HFF-Myc (cell line): ENCODE measurements at places on chromosomes 1 and 21.
A peak's percentile ranks its signal among the peaks of the same experiment; 100 is the strongest.

DNA sequence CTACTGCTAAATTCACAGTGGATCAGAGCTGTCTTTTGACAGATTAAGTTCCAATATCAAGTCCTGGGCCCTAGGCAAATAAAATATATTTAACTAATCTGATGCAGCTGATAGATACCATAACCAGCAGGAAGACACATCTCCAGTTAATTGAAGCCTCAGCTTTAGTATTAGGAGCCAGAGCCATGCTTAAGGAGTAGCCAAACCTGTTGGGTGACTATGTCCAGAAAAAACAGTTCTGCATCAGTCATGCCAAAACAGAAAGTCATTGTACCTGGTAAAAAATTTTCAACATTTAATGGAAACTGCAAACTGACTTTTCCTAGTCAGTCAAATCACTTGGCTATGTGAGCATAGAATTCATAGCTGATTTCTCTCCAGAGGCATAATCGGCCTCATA, 200.5 kb upstream of the RUNX1 start:
- DNase-seq: no peak

GRCh38 chr21:40270047-40270446, 402.8 kb downstream of the PCP4 start:
- no peak for DNase-seq

- peak; percentile 82 for DNase-seq
Observed at GRCh38 chr1:96370757-96371156, 350.8 kb upstream of the PTBP2 start.

DNA sequence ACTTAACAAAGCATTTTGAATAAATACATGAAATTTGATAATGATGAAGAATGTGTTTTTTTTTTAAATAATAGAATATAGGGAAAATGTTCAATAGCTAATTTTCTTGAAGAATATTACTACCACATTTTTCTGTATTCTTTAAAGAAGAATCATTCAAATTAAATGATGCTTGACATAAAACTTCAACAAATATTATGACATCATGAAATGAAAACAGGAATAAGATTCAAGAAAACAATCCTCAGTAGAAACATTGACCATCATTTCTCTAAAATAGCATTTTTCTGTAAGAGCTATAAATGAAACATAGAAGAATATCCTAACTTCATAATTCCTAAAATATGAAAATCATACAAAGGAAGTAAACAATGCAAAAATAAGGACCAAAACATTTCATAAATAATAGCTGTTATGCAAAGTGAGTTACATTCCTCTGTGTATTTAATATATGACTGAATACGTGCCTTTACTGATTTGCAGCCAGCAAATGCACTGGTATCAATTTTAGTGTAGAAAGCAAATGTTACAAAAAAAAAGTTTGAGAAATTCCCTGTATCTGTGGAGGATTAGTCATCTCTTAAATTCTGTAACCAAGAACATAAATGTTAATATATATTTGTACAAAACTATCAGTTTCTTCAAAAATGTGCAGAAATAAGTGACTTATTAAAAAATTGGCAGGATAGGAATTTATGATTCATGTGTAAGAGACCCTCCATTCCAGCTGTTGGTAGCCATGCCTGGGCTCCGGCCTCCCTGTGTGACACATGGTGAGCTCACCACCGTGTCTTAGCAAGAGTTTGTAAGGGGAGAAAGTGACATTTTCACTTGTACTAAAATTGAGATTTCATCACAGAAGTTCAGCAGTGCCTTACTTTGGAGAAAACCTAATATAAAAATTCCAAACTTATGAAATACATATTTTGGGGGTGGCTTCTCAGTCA, 15.0 kb upstream of the PTPN14 start:
- no peak for DNase-seq

GRCh38 chr21:43929217-43929971, 64.4 kb downstream of the AGPAT3 start:
- DNase-seq: no peak

- DNase-seq: no peak
Observed at GRCh38 chr1:14369526-14370213, 228.8 kb upstream of the KAZN start.

DNA sequence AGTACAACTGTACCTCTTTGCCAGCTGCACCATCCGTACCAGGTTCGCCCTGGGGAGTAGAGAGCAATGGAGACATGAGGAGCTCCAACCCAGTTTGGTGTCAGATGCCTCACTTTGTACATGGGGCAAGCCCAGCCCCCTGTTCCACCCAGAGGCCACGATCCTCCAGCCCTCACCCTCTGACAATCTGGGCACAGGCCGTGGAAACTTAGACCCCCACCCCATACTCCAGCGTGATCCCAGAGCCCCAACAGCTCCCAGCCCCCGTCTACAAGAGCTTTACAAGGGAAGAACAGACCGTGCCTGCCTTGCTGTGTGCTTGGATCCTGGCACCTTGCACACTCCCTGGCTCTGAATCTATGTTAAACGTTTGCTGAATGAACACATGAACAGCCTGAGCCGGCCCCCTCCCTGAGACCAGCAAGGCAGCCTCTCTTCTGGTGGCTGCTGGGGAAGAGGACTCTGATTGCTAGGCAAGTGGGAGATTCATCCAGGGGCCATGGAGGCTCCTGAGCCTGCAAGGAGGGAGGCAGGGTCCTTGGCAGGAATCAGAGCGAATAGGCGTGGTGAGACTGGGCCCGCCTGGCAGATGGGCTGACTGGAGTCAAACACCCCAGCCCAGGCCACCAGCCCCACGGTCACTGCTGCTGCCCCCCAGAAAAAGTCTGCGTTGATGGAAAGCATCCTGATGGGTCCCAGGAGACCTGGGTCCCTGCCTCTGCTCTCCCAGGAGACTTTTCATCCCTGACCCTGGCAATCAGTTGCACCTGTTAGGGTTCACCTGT, 12.5 kb upstream of the PEF1 start:
- DNase-seq: no peak

DNA sequence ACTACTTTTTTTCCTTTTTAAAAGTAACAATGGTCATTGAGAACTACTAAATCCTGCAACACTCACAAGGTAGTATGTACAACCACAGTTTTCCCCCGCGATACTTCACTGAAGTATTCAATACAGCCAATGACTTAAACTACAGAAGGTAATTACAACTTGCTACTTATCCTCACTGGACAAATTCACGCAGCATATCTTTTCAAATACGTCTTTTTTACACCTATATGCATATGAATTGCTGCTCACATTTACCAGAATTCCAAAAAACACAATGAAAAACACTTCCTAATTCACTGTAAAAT, 12.4 kb downstream of the NRIP1 start:
- no peak for DNase-seq

DNA sequence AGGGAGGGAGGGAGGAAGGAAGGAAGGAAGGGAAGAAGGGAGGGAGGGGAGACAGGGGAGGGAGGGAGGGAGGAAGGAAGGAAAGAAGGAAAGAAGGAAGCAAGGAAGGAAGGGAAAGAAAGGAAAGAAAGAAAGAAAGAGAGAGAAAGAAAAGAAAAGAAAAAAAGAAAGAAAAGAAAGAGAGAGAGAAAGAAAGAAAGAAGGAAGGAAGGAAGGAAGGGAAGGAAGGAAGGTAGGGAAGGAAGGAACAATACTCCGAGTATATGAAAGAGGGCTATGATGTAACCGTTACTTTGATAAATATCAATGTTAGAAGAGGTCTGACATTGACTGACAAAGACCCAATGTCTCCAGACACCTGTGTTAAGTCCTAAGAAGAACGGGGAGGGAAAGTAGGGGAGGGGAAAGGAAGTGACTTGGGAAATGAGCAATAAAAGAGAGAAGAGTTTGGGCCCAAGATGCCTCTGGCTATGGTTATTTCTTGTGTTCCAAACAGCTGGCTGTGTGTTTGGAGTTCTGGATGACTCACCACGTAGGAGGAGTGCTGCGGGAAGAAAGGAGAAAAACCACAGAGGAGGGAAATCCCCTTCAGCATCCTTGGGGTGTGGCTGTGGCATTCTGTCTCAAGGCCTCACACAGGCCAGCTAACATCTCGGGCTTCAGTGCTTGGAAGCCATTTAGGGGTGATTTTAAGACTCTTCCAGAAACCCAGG, 37.0 kb upstream of the RXRG start:
- DNase-seq: peak; percentile 95

GRCh38 chr21:35195232-35195631, 146.1 kb upstream of the RUNX1 start:
- DNase-seq: no peak

DNA sequence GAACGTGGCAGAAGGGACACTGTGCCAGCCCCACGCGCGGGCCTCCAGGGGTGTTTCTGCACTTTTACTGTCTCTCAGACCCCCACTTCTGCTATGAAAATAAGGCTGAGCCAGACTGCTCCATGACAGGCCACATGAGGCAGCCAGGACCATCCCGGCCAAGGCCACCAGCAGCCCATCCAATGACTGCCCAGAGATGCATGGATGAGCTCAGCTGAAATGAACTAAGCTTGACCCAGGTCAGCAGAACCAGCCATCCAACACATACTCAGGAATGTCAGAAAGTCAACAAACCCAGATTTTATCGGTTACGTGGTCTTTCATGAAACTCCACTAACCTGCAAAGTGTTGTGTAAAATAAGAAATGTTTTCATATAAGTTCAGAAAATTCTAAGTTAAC, 51.2 kb downstream of the CCDC185 start:
- no peak for DNase-seq
